ENCODE measurements at places on chromosomes 12 and 14.

DNA sequence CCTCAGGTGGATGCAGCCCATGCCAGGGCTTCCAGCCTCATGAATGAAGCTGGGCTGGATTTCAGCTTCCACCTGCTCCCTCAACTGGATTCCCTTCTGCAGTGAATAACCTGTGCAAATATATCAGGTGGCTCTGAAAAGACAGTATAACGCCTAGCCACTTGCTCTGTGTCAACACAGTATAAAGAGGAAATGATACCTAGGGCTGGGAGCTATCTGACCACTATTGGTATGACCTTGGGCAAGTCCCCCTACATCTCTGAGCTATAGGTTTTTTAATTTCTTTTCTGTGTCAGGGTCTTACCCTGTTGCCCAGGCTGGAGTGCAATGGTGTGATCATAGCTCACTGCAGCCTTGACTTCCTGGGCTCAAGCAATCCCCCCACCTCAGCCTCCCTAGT is 19.8 kb downstream of the ISM2 start:
- no peak for DNase-seq

GRCh38 chr12:15629761-15630160 is 159.4 kb downstream of the EPS8 start:
- DNase-seq: no peak

- DNase-seq: no peak
Observed at GRCh38 chr14:76227450-76228050, 75.8 kb downstream of the GPATCH2L start.

- no peak for DNase-seq
Observed at GRCh38 chr12:85527192-85527591, 247.2 kb downstream of the ALX1 start.

DNA sequence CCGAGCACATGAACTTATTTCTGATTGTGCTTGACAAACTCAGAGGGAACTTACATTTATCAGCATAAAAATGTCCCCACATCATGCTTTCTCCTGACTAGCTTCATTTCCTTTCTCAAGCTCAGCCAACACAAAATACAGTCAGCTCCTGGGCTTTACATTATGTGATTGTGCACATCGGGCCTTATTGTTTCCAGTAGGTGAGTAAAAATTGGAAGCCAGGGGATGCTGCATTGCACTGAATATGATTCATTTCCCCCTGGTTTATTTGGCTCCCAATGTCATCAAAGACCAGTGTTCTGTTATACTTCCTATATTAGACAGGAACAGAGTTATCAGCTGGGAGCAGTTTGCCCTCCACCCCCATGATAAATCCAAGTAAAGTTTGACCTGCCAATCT is 521.8 kb downstream of the RMST start:
- DNase-seq: no peak

DNA sequence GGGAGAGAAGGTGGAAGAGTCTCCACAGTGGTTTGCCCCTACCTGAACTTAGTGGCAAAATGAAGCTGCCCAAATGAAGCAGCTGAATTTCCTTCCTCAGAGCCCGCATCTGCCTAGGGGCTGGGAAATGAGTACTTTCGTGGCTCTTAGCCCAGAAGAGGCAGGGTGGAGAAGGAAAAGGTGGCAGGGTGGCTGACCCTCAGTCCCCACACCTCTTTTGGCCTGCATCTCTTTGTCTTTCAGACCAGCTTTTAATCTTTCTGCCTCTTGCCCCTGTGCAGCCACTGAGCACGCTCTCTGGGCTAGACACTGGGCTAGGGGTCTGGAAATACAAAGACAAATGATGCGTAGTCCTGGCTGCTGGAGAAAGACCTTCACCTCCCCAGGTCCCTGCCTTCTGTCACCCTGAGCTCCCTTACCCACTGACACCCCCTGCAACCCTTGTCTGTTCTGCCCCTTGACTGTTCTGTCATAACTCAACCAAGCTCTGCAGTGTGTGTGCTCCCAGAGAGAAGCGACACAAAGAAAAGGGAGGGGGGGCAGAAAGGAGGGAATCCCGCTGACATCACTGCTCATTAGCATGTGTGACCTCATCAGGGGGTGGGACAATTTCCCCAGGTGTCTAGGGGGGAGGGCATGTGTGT is 371 bp upstream of the REM2 start:
- DNase-seq: no peak

- DNase-seq: no peak
Observed at GRCh38 chr12:49795654-49796105, 32.5 kb downstream of the NCKAP5L start.

DNA sequence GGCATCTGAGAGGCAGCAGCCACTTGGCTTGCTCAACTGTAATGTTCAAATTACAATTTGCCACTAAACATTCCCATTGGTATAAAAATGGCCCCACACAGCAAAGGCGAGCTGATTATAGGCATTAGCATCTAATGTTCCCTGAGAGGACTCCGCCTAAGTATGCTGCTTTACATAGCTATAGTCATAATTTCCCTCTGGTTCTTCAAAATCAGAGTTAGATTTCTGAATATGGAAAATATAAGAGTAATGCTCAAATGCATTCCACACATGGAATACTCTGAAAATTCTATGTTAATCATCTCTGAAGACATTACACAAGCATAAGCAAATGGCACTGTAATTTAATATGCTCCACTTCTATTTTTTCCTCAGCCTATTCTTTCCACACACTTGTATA is 83.7 kb upstream of the BTG1 start:
- DNase-seq: no peak

DNA sequence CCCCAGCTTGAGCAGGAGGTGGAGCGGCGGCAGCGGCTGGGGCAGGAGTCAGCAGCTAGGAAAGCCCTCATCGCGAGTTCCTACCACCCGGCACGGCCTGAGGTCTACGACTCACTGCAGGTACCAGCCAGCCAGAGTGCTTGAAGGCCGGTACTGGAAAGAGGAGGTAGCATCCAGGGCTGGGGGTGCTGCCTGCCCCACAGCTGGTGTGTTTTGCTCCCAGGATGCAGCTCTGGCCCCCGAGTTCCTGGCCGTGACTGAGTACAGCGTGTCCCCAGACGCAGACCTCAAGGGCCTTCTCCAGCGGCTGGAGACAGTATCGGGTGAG is 1.6 kb downstream of the OGFOD2 start:
- DNase-seq: no peak

All from cortex of kidney (tissue), 1 donor.